ENCODE measurements at places on chromosomes 12 and 14.

GRCh38 chr14:54715239-54715638 lies 148.3 kb downstream of the SAMD4A start:
- DNase-seq = no peak

GRCh38 chr12:9319842-9320173 lies 111.6 kb upstream of the PZP start:
- DNase-seq = no peak

- no peak for DNase-seq
Observed at GRCh38 chr14:50052517-50052916, 63.9 kb downstream of the VCPKMT start.

DNA sequence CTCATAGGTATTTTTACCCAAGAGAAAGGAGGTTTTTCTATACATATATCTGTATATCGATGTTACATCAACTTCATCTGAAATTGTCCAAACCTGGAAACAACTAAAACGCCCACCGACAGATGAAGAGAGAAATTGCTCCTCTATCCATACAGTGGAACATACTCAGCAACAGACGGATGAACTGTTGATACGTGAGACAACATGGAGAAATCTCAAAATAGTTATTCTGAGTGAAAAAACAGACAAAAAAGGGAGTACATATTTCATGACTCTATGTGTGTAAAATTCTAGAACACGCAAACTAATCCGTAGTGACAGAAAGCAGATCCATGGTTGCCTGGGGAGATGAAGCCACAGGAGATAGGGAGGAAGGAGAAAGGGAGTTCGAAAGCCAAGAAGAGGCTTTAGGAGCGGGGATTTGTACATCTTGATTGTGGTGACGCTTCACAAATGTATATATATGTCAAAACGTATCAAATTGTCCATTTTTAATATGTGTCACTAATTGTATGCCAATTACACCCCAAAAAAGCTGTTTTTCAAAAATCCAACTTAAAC lies 37.6 kb upstream of the C14orf180 start:
- no peak for DNase-seq

DNA sequence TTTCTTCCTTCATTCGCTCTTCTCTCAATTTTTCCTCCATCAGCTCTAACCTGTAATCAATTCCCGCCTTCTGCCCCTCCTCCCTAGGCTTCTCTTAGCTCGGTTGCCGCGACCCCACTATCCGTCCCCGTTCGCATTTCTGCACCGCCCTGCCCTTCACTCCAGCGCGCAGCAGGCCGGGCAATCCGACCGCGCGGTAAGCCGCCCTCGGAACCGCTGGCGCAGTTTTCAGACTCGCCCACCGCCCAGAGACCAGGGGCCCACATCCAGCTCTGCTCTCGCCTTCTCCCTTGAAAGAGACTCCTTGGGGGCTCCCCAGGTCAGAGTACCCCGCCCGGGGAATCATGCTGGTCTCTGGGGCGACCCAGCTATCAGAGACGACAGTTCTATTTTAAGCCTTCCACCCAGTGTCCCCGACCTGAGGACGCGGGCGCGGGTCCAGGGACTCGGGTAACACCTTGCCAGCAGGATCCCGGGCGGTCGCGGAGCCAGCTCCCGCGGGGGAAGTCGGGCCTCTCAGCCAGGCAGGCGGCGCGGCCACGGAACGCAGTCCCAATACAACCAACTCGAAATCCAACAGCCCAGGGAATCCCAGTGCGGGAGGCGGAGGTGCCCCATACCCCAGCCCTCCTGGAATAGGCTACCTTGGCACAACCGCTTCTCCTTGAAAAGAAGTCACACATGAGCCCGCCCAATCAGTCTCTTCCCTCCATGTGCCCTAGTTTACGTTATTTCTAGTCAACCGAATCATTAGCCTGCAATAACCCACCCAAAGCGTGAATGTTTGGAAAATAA lies 5.7 kb upstream of the SLC38A4 start:
- no peak for DNase-seq

DNA sequence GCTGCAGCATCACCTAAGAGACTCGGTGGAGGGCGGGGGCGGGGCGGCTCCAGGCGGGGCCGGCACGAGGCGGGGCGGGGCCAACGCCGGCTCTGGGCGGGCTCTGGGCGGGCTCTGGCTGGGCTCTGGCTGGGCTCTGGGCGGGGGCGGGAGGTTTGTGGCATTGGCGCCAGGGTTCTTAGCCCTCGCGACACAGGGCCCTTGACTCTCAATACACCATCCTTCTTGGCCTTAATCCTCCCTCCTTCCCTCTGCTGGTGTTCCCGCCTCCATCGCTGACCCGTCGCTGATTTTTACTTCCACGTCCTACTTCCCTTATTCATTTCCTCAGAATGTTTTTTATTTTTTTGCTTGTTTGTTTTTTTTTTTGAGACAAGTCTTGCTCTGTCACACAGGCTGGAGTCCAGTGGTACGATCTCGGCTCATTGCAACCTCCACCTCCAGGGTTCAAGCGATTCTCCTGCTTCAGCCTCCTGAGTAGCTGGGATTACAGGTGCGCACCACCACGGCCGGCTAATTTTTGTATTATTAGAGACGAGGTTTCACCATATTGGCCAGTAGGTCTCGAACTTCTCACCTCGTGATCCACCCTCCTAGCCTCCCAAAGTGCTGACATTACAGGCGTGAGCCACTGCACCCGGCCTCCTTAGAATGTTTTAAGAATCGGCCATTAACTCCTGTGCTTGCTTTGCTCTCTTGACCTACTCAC lies at the start of gene BLTP3B:
TSS of gene BLTP3B (minus strand) at position 24 of the 709 bp plus-strand sequence. CDS start 239 bp downstream, outside the sequence.
- peak; percentile 92 for DNase-seq

- no peak for DNase-seq
Observed at GRCh38 chr14:79254069-79254775, 957.1 kb downstream of the DIO2 start.

DNA sequence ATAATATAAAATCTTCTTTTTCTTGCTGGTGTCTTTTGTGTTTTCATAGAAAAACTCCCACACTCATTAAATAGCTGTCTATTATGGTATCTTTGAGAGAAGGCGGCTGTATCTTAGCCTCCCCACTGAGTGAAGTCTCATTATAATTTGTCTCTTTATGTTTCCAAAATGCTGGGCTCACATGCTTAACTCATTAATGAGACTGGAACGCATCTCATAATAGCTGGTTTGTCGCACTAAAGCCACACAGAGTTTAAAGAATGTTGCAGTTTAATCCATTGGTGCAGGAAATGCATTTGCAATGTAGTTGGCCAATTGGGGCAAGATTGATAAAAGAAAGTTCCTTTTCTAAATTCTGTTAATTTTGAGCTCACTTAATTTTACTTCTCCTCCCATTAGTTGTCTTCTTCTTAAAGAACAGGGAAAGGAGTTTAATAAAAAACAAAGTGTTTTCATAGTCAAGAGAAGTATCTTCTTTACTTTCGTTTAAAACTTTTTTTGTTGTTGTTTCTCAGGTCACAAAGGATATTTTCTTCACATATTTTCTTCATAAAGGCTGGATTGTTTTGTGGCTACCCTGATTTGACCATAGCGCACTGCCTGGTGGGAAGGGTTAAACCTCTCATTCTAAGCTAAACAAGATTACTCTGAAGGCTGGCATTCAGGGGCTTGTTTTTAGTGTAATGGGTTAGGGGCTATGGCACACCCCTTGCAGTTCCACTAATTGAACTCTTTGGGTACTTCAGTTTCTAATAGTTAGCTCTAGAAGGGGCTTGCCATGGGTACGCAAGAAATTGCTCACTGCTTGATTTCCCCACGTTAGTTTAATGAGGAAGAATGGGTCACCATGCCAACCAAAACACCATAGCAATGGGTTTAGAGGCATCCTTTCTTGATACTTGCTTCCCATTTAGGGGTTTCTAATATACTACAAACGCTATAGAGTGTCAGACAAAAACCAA lies 197.0 kb downstream of the TMTC2 start:
- no peak for DNase-seq

- DNase-seq = no peak
Observed at GRCh38 chr12:131370791-131371347, 340.0 kb upstream of the SFSWAP start.

GRCh38 chr12:39763890-39764169 lies 144.2 kb upstream of the ABCD2 start:
- no peak for DNase-seq

GRCh38 chr12:57483466-57483865 lies 3.8 kb upstream of the ARHGAP9 start:
- DNase-seq = no peak

- peak; percentile 68 for DNase-seq
Observed at GRCh38 chr12:95700316-95700785, 90.2 kb downstream of the NTN4 start.

DNA sequence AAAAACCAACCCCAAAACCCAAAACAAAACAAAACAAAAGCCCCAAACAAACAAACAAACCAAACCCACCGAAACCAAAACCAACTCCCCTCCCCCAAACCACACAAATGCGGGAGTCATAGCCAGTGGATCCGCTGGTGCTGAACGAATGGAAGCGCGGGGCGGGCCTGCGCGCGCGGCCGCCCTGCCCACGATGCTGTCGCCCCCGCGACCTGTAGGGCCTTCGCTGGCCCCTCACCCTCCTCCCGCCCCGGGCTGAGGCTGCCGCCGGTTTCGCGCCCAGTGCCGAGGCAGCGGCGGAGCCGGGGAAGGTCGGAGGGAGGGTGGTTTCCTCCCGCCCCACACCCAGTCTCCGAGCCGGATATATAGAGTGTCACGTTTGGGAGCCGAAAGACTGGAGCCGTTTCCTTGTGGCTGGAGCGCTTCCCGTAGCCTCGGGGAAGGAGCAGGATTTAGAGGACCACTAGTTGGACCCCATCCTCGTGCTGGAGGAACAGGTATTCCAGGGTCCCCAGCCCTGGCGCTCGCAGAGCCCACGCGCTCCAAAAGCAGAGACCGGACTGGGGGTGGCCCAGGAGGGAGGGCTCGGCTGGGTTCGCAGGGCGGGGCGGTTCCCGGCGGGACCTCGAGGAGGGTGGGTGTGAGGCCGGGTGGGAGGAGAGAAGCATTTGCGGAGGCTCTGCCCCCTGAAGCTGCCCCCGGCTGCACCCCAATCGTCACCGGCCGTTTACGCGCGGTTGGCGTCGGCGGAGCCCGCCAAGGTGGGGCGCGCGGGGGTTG lies at the start of gene FAR2:
TSS of gene FAR2 (plus strand) at position 368 of the 780 bp plus-strand sequence. CDS start 121,172 bp downstream, outside the sequence.
- DNase-seq = peak; percentile 51

DNA sequence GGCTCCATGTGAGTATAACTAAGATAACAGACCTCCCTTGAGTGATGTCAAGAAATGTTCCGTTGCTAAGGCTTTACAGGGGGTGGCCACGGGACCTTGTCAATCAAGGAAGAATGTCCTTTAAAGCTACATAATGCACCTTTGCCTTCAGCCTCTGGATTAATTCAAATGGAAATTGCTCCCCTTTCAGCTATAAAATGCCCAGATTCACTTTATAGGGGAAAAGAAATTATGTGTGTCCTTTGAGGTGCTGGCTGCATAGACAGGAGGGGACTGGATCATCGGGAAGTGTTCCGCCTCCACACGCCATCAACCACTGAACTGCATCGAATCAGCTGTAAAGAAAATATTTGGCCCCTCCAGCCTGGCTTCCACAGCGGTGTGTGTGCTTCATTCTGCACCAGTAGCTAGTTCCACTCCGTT lies 415.4 kb downstream of the DPF3 start:
- DNase-seq = no peak

GRCh38 chr14:61048640-61049039 lies 67.6 kb downstream of the SLC38A6 start:
- DNase-seq = no peak

GRCh38 chr14:49621114-49621881 lies 699 bp downstream of the MGAT2 start:
- DNase-seq = peak; percentile 47

GRCh38 chr12:130419116-130419515 lies 81.4 kb downstream of the PIWIL1 start:
- no peak for DNase-seq

GRCh38 chr12:114769634-114770033 lies 85.7 kb upstream of the TBX3 start:
- no peak for DNase-seq

DNA sequence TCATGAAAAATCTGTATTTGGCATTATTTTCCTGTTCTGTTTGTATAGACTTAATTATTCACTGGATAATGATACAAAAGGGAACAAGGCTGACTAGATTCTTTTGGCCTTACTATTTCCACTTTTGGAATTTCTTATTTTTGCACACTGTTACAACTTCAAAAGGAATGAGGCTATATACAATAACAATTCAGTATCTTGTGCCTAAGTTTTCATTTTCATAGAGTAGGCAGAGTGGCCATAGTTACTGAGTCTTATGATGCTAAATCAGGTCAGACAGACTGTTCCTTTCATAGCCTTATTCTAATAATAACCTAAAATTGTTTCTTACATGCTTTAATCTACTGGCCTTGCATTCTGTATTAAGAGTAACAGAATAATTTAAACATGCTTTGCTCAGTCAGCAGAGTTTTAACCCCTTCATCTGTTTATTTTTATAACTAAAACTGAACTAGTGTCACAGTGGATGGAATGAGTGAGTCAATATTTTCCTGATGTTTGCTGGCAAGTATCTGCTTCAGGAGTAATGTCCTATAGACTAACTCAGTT lies 10.5 kb downstream of the TTC8 start:
- DNase-seq = no peak

GRCh38 chr12:89556976-89557375 lies 31.1 kb upstream of the POC1B start:
- DNase-seq = no peak

- DNase-seq = no peak
Observed at GRCh38 chr14:67987606-67988005, 168.0 kb downstream of the RAD51B start.

DNA sequence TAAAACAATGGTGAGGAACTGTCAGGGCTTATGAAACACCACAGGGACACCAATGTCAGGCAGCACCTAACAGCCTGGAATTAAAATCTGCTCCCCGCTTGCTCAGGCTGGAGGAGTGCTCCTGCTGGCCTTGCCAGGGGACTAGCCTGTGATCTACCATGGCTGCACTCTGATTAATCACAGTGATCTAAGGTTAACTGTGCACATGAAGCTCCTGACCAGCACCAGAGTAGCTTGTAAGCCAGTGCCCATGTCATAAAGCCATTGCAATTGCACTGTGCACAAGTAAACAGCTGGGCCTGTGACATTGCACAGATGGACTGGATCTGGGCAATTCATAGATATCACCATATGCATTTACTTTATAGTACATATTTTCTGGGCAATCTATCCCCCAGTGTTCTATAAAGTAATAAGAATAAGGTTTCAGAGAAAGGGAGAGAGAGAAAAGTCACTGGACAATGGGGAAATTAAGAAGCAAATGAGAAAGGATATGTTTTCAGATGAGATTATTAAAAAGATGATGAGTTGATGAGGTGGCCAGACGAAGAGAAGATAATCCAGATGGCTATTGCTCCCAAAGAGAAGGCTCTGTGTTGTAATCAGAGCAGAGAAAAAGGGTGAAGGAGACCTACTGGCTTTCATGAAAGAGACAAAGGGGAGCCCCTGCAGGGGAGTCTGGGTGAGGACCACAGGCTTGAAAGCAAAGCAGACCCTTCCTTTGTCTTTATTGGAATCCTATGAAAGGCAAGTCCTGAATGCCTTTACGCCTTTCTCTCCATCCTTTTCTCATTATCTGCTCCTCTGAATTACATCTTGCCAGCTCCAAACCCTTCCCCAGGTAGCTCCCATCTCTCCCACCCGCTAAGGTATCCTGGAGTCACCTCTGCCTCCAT lies 145.8 kb downstream of the SLC38A6 start:
- DNase-seq = no peak

Measured in GM10248 (cell line).